ENCODE measurements at places on chromosomes 11 and 22.

GRCh38 chr11:126748100-126748791, 252.3 kb downstream of the KIRREL3 start:
- no peak for DNase-seq

GRCh38 chr11:31997955-31998354, 92.9 kb upstream of the RCN1 start:
- no peak for DNase-seq

- DNase-seq, result no peak
Measured at GRCh38 chr22:19723983-19724827, 866 bp downstream of the GP1BB start.

DNA sequence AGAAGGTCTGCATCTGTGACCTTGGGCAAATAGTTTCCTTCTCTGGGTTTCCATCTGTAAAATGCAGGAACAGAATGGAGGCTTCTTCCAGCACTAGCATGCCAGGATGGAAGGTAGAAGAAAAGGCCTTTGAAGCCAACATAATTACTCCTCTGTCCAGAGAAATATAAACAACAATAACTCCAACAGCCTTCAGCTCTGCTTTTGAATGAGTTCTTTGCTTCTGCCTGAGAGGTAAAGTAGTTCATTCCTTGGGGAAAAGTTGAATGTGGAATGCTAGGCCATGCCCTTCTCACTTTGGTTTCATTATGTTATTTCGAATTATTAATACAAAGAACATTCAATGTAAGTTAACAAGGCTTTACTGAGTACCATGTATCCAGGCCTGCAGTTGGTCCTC, 61.2 kb upstream of the BLID start:
- DNase-seq, result no peak

All from stimulated activated CD8-positive, alpha-beta memory T cell treated with anti-CD3 and anti-CD28 coated beads, Interleukin-4, amount 100 ng/mL, for 1 hour (primary cell).